ENCODE measurements at places on chromosomes 5 and 9.

DNA sequence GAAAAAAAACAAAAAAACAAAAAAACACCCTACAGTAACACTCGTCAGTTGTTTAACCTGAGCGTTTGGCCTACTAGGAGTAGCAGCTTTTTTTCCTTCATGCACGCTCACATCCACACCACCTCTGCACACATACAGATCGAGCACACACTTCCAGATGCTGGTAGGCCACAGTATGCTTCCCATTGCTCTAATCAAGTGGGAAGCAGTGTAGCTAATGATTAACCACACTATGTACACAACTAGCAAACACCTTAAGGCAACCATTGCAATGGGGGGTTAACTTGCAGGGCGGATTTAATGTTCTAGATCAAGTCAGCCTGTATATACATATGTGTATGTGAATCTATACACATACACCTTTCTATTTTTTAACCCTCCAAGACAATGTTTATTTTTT is 65.5 kb upstream of the GLRX start:
- DNase-seq = no peak

DNA sequence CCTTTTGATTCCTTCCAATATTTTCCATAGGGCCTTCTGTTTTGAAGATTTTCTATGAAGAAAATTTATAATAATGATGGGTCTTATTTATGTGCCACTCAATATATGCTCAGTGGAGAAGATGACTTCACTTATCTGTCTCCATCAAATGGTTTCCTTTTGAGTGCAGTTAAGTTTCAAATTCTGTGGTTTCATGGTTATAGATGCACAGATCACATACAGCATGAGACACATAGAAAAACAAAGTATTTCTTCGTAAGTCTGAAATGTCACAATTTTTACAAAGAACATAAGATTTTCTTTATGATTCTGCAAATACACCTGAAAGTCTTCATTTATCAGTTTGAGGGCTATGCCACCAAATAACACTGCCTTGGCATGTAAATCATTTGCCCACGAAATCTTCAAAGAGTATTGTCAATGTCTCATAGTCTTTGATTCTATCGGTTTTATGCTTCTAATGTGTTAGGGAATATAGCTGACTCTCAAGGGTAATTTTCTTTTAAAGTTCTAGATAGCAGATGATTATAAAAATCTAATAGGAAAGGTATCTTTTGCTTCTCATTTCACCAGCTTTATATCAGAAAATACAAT is 14.1 kb downstream of the CFAP95 start:
- no peak for DNase-seq

- DNase-seq = no peak
Measured at GRCh38 chr9:90301277-90301653, 341.4 kb downstream of the DIRAS2 start.

- DNase-seq = peak; percentile 83
Measured at GRCh38 chr9:131707733-131708157, 32.1 kb downstream of the RAPGEF1 start.

DNA sequence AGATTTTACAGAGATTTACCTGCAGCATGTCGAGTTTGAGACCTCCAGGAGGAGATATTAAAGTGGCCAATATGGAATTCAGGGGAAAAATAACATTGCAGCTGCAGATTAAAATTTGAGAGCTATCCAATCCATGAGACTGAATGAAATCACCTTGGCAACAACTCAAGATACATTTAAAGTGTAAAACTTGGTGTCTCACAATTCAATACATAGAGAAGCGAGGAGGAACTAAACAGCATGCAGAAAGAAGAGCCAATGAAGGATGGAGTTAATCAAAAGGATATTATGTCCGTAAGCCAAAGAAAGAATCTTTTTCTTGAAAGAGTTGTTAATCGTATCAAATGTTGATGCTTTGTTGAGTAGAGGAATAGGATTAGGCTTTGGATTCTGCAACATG is 455.1 kb downstream of the CDH18 start:
- DNase-seq = no peak

DNA sequence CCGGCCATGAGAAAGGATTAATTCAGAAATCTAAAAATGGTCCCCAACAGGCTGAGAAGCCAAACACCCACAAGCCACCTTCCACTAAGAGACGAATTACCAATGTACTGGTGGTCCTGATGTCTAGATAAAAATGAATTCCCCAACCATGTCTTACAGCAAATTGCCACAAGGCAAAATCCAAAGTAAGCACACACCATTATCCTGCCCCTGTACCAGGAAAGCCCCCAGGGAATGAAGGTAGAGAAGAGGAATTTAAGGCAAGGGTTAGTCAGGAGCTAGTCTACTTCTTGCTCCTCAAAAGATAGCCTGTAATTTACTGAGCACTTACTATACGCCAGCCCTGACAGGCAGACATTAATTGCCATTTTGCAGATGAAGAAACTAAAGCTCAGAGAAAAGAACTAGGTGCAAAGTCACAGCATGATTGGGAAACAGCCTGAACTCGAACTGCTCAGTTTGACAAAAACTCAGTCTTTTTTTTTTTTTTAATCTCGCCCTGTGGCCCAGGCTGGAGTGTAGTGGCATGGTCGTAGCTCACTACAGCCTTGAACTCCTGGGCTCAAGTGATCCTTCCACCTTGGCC is 64.3 kb downstream of the RAPGEF1 start:
- no peak for DNase-seq

DNA sequence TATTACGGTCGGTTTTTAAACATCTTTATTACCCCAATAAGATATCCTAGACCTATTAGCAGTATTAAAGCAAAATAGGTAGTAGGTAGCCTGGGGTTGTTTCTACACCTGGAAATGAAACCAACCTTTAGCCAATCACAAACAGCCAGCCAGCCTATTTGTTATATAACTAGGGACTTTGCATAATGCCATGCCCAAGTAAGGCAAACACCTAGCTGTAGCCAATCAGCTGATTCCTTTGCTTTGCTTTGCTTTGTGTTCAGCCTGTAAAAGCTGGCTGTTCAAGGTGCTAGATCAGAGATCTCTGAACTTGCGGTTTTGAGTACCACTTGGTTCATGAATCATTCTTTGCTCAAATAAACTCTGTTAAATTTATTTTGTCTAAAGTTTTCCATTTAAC is 46.5 kb upstream of the SETD9 start:
- no peak for DNase-seq

- no peak for DNase-seq
Measured at GRCh38 chr9:72894342-72894741, 58.5 kb downstream of the ALDH1A1 start.

- DNase-seq = peak; percentile 34
Measured at GRCh38 chr9:125759764-125760129, 12.6 kb downstream of the PBX3 start.

DNA sequence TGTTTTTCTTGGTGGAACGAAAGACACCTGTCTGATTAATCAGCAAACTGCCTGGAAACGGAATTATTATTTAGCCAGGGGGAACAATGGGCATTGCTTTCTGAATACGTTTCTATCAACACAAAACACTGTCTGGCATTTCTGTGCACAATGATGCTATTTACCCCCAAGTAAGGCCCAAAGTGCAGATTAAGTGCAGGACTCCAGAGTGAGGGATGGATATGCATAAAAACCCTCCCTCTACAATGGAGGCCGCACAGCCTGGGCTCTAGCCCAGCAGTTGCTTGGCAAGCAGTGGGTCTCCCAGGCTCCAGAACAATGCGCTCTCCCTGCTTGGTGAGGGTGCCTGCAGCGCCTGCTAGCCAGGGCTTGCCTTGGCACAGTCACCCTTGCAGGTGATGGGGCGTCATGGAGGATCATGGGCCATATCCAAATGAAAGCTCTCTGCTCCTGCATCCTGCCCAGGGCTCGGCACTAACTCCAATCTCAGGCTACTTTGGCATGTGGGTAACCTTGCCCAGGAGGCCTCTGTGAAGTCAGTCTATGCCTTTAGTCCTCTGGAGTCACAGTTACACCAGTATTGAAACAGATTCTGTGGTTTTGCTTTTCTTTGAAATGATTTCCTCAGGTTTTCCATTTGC is 11.5 kb upstream of the SPATA24 start:
- no peak for DNase-seq

GRCh38 chr9:32378496-32378895 is 5.9 kb upstream of the ACO1 start:
- DNase-seq = peak; percentile 86

GRCh38 chr5:121218086-121218485 is 633.6 kb upstream of the FTMT start:
- DNase-seq = no peak

DNA sequence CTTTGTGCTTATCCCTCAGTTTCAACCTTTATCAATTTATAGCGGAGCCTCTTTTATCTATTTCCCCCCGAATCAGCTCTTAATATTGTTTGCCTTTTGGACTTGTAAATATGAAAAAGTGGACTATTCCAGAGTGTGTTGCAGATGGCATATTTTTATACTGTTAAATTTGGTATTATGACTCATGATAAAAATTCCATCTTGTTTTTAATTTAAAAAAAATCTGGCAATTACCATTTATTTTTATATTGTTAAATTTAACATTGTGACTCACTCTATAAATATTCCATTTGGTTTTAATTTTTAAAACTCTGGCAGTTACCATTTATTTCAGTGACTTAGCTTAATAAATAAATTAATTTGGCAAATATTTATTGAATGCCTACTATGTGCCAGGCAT is 37.5 kb downstream of the RBM27 start:
- DNase-seq = no peak

GRCh38 chr9:127129718-127130085 is 7.3 kb upstream of the ANGPTL2 start:
- DNase-seq = no peak

- no peak for DNase-seq
Measured at GRCh38 chr5:127056896-127057295, 16.4 kb downstream of the C5orf63 start.

DNA sequence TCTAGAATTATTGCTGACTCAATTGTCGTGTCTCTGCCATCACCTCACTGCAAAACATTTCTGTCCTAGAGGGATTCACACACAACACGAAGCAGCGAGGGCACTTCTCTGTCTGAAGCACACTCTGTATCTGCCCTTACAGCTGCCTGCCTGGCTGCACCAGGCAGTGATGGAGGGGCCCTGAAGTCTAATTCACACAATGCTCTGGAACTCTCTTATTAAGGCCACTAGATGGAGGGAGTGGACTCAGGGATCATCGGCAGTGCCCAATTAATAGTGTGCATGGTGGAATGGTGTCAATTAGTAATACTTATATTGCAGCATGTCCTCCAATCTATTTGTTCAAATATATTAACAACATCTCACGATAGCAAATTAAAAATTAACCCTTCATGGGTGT is 157.5 kb upstream of the MAP1B start:
- DNase-seq = no peak

GRCh38 chr5:6596388-6596787 is 36.5 kb downstream of the NSUN2 start:
- no peak for DNase-seq

DNA sequence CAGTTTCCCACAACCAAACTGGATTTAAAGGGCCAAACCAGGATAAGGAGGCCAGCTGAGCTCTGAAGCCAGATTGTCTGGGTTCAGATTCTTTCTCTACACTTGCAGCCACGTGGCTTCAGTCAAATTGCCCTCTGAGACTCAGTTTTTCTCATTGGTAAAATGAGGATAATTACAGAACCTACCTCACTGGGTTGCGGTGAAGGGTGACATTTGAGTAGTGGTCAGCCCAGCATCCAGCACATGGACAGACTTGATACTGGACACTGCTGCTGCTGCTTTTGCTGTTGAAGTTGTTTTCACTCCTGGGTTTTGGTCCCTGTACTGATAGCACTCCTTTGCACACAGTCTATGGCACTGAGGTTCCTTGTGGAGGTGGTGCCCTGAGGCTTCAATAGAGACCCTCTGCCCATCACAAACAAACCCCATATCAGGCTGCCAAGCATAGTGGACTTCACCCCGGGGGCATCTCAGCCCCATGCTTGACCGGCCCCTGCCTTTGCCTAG is 25.7 kb upstream of the CDKN2AIPNL start:
- no peak for DNase-seq

DNA sequence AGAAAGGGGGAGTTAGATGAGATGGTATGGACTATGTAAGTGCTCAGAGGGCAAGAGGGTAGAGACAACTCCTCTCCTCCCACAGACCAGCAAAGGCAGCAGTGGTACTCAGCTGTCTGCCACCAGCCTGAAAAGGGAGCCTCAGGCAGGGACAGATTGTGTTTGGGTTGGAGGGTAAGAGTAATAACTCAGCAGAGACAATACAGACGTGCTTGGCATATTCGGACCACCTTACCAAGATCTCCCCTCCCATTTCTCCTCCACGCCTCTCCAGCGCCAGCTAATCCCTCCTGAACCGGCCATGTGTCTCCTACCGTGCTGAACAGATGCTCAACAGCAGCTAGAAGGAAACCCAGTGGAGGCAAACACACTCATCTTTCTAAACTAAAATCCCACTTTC is 180.8 kb downstream of the ASTN2 start:
- no peak for DNase-seq

- DNase-seq = no peak
Measured at GRCh38 chr9:107557236-107557990, 67.8 kb upstream of the KLF4 start.

DNA sequence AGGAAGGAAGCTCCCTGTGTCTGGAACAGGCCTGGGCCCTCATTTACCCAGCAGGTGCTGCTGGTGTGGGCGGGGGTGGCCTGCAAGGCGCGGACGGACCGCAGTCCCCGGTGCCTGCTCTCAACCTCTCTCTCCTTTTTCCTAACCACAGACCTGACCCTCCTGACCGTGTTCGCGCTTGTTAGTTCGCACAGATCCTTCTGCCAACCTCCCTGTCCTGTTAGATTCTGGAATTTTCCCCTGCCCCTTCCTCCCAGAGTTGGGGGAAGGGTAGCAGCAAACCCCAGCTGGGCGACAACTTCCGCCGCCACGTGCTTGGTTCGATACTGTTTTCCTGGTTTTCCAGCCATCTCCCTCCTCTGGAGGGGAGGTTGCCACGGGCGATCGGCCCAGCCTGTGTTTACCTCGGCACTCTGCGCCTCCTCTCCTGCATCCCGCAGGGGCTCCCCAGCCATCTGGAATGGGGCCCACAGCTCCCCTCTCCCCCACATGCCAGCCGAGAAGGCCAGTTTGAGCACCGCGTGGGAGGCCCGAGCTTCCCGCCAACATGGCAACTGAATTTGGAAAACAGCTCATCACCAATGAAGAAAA is 70.8 kb upstream of the UNC5A start:
- no peak for DNase-seq

- no peak for DNase-seq
Measured at GRCh38 chr9:14127656-14128055, 186.3 kb downstream of the NFIB start.

DNA sequence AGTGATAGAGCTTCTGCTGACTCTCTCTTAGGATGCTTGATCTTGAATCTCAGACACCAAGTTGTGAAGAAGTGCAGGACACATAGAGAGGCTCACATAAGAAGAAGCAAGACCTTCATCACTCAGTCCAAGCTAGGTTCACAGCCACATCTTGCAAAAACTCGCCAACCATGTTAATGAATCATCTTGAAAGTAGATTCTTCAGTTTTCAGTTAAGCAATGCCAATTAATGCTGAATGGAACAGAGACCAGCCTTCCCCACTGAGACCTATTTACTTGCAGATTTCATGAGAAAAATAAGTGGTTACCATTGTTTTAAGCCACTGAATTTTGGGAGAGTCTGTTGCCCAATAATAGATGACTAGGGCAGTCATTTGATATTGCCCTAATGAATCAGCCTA is 217.7 kb upstream of the EDIL3 start:
- no peak for DNase-seq

All from OCI-M1 (cell line).